ENCODE measurements at places on chromosomes 1 and 21.

DNA sequence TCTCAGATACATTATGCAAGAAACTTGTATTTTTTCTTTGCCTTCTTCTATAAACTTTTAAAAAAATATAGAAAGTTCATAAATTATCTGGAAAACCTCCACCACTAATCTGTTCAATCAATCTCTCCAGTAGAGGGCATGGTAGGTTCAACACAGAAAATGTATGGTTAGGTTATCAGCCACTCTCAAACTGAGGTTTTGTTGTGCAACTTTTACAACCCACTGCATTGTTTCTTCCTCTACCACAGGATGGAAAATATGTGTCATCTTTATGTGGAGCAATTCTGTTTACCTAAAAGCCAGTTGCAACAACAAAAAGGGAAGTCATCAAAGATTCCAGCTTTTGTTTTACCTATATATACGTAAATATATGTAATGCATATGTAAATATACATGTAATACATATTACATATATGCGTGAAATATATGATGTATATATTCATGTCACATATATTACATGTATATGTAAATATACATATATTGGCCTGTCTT lies 3.0 kb upstream of the RGS2 start:
- DNase-seq = no peak

DNA sequence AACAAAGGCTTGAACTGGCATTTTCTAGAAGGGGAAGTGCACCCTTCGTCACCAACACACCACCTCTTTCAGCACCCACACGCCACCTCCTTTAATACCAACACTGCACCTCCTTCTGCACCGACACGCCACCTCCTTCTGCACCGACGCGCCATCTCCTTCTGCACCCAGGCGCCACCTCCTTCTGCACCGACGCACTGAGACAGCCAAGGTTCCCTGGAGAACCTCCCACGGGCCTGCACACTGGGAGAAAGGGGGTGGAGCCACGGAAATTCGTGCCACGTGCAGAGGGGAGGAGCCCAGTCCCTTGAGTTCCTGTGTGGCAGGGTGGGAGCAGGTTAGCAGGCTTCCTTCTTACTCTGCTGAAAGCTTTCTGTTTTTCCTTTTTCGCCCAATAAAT lies 327.9 kb upstream of the C1orf174 start:
- no peak for DNase-seq

DNA sequence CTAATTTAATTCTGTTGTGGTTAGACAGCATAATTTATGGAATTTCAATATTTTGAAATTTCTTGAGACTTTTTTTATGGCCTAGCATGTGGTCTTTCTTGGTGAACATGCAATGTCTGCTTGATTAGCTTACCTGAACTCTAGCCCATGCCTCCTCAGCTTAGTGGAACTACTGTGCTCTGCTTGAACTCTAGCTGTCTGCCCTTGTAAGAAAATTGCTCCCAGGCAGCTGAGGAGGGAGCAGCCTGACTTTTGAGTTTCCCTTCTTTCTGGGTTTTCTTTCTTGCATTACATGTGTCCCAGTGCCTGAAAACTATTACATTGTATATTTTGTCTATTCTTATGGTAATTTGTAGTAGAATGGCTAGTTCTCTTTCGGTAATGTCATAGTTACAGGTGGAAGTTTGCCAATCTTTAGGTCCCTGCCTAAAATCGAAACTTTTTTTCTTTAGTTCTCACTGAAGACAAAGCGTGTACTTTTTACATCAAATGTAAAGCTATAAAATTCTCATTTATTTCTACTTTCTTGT lies 105.3 kb downstream of the MAST2 start:
- DNase-seq = no peak

DNA sequence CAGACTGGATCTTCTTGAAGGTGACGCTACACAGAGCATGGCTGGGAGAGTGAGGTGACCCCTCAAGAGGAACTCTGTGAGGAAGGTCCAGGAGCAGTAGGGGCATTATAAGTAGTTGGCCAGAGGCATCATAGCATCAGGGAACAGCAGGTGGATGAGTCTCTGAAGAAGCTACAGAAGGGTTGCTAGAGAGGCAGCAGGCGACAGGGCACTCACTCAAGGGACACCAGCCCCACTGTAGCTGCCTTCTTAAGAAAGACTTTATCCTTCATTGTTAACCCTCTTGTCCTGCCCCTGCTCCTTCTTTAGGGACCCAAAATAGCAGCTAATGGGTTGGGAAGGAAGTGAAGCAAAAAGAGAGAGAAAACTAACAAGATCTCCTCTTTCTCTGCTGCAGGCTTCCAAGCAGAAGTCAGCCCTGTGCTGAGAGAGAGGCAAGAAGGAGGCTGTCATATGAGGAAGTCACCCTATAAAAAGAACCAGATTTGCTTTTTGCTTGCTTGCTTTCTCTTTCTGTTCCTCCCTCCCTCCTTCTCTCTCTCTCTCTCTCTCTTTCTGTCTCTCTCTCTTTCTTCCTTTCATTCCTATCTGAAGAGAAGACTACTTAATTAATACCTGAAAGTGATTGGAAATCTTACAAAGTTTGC lies 7.7 kb upstream of the CD5L start:
- DNase-seq = no peak

DNA sequence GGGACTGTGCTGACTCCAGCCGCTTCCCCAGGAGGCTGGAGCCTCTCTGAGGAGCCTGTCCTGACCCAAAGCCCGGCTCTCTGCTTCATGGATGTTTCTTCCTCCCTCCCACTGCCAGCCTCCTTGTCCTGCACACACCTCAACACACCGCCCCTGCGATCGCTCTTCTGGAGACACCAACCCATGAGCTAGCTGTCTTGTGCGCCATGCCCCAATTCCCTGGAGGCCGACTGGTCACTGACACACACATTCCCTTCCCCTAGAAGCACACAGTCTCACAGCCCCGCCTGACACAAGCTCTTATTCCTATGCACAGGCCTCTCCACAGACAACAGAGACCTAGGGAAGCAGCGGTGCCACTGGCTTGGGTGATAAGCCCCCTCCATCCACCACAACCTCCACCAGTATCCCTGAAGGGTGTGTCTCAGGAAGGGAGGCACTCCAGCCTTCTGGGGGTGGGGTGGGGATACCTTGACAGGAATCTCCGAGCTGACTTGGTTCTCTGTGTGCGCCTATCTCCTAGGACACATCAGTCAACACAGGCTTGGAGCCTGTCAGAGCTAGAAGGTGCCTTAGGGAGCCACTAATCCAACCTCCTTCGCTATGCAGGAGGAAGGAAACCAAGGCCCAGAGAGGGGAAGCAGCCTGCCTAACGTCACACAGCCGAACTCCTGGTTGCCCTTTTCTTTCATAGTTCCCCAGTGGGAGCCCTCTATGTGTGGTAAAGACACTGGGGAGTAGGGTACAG lies 31.1 kb downstream of the AHDC1 start:
- no peak for DNase-seq

- DNase-seq = no peak
Observed at GRCh38 chr1:106975944-106976343, 80.5 kb upstream of the PRMT6 start.

- DNase-seq = no peak
Observed at GRCh38 chr21:25039461-25040380, 567.6 kb downstream of the MRPL39 start.

- DNase-seq = no peak
Observed at GRCh38 chr21:32974653-32975052, 51.1 kb upstream of the OLIG2 start.

DNA sequence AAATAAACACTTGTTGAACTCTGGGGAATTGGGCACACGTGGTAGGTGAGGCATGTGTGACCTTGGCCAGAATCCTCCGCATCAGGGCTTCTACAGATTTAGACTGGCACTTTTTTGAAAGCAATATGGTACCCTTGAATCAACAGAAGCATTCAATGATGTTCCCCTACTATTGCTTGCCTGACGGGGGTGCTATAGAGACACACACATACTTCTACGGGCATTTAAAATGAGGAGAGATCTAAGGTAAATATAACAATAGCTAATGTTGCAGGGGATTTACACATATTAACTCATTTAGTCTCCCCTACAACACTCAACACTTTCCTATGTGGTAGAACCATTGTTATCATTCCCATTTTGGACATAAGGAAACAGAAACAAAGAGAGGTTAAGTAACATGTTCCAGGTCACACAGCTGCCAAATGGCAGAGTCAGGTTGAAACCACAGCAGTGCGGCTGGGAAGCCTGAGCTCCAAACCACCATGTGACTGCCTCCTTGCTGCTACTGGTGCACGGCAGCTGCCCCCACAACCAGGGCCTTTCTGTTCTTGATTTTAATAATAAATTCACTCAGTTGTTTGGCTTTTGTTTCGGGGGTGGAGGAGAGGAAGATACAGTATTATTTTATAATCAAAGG lies 147.4 kb downstream of the ZNF281 start:
- DNase-seq = no peak

GRCh38 chr1:32184650-32185049 lies 5.2 kb downstream of the TXLNA start:
- DNase-seq = no peak

DNA sequence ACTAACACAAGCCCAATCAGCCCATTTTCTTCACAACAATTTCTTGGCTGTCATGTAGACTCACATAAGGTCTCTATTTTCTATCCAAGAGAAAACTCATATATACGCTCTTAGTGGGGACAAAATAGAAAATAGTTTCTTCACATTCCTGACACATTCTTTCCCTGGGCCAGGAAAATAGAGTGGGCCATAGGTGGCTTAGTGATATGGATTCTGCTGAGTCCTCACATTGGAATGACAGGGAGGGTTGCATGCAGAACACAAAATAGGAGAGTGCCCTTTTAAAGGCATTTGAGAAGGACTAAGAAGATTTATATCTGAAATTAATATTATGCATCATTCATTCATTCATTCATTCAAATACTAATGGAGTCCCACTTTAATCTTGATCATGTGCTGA lies 207.7 kb downstream of the LYPLAL1 start:
- no peak for DNase-seq

DNA sequence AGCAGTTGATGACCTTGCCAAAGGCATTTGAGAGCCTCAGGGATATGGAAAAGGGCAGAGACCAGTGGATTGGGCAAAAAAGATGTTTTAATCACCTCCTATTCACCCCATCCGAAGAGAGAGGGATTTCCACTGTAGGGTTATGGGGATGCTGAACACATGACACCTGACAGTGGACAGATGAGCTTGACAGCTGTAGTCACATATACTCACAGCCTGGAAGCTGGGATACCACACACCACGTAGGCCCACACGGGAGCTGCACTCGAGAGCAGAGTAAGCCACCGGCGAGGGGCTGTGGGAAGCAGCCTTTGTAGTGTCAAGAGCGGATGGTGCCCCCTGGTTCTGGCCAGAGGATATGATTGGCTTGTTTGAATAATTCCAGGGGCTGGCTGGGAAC lies 20.0 kb downstream of the ZBTB40 start:
- no peak for DNase-seq

DNA sequence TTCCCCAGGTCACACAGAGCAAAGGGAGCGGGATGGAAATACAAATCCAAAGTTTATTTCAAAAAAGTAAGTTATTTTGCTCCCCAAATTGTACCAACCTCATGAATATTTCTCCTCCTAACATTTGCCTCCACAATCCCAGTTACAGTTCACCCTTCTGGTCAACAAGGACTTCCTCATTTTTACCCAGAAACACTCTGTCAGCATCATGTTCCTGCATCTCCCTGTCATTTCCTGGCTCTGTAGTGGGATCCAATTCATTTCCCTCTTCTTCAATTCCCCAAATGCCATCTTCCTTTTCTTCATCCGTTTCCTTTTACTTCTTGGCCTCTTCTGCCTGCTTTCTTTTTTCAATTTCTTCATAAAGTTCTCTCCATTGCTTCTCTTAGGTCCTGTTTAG lies 32.0 kb upstream of the EPS15 start:
- no peak for DNase-seq

DNA sequence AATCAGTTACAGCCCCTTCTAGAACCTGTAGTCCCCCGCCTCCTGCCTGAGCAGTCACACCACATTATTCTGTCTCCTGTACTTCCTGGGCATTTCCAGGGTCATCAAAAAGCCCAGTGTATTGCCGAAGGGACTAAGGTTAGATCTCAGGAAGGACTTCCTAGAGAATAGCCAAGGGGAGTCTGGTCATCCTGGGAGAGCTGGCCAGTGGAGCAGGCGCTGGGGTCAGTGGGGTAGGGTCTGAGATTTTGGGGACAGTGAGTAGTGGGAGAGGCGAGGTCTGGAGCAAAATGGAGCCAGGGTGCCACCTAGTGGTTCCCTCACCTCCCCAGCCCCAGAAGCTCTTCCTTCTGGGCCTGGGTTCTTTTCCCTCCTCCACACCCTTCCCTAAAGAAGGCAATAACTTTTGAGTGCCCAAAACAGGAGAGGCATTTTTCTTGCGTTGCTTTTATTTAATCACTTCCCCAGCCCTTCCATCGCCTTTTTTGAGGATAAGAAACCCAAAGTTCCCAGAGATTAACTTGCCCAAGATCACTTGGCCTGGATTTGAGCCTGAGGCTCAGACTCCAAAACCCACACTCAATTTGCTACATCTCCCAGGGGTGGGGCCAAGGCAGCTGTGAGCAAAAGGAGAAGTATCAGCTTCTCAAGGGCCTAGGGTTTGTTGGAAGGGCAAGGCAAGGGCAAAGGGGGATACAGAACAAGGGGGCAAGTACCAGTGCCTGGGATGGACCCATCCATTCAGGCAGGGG lies 7.3 kb upstream of the PMVK start:
- no peak for DNase-seq

GRCh38 chr1:4408380-4408779 lies 246.0 kb upstream of the AJAP1 start:
- no peak for DNase-seq

DNA sequence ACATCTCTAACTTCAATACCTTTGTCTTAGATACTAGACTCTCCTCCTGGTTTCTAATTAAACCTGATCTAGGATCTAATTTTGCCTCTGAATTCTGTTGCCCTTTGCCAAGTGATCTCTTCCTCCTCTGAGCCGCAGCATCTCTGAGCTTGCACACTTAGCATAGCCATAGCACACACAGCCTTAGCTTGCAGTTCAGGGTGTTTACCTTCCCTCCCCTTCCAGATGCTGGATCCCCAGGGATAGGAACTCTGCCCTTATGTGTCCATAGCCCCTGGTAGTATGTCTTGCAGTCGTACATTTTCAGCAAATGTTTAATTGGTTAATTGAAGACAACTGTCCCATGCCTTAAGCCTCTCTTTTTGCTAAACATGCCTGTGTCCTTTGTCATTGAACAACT lies 30.3 kb downstream of the SELL start:
- no peak for DNase-seq

- no peak for DNase-seq
Observed at GRCh38 chr1:157040802-157041201, 4.7 kb downstream of the ARHGEF11 start.

DNA sequence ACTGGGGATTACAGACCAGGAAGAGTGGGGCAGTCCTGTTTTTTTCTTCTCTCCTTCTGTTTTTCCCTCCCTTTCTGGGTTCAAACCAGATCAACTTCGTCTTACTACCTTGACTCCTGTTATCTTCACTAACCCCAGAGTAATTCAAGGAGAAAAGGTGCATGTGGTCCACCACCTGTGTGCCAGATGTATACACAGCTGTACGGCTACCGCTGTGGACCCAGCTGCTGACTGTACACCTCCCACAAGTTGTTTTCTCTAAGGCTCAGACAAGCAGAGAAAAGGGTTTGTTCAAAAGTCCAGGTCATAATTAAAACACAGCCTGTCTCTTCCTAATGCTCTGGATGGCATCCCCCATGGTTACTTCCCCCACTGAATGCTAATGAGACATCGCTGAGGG lies 102.1 kb downstream of the LMX1A start:
- DNase-seq = peak; percentile 67
